Tongue (tissue), 3 donors: ENCODE measurements at places on chromosomes 6 and 20.

DNA sequence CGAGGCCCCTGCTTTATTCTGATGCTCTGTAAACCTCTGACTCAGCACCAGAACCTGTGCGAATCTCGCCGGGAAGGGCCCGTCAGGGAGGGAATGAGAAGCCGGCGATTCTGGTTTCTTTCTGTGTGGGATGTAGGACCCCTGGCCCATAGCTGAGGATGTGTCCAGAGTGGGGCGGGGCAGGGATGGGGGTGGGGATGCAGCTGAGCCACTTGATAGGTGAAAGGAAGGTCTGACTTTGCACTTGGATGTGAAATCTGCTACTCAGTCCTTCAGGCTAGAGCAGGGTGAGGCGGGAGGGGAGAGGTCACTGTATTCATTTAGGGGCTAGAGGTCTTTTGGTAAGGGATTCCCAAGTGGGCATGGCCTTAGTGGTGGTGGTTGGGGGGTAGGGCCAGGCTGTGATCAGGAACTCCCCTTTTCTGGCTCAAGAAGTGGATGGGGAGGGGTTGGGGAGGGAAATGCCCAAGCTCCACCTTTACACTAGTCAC lies 2.3 kb downstream of the TOX2 start:
- DNase-seq: no peak

DNA sequence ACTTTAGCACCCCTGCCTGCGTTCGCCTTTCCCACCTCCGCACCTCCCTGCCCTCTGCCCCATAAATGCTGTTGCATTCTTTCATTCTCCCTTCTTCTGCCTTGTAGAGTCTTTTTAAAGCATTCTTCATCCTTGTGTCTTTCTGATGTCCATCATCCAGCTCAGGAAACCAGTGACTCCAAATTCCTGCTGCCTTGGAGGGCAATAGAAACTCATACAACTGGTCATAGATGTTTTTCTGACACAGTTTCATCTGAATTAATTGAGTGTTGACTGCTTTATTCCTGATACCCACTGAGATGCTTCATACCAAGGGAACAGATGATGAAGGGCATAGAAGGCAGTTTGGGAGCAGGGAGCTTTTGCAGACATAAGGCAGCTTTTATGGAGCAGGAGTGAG lies 19.6 kb downstream of the PLEKHG1 start:
- DNase-seq: no peak

- no peak for DNase-seq
Observed at GRCh38 chr6:48243071-48243470, 132.1 kb upstream of the PTCHD4 start.

GRCh38 chr20:38537176-38537575 lies 43.8 kb upstream of the ADIG start:
- no peak for DNase-seq

GRCh38 chr20:38139977-38140753 lies 24.9 kb downstream of the TGM2 start:
- peak; percentile 13 for DNase-seq
